SK-MEL-5 (cell line): ENCODE measurements at places on chromosomes 2 and 18. TPM values are rescaled to one million over a fixed set of nuclear protein-coding genes. Genes with fewer than 3 reads are reported as not detected.

Gene ANKRD30BL
- not detected in 2 replicates for total RNA-seq

DNA sequence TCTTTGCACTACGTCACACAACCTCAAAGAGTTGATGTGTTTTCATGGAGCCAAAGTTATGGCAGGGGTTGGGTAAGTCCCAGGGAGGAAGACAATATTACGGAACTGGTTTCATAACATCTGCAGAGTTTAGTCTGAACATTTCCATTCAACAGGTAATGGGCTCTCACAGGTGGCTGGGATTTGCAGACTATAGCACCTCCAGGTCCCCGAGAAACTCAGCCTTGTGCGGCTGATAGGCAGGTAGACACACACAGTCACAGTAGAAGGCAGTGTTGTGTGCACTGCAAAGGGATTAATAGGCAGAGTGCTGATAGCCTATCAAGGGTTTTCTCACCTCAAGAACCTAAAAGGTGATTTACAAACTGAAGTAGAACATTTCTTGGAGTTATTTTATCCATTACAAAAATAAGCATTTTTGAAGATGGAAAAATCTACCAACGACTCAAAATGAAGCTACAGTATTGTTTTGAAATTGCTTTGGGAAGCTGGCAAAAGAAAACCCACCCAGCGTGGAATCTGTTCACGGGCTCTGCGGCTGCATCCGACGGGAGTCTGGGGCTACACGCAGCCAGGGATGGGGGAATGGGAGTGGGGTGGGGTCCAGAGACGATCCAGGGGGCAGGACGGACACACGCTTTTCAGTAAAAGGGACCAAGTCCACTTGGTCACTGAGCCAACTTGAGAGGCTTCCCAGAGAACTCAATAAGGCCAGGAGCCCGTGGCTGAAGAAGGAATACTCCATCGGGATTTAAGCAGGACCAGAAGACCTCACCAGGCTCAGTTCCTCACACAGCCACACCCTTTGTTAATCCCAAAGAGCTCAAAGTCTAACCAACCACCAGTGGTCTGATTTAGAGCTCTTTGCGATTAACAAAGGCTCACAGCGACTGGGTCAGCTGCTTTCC lies 82.9 kb downstream of the CHRNA1 start:
- DNase-seq = peak; percentile 32

DNA sequence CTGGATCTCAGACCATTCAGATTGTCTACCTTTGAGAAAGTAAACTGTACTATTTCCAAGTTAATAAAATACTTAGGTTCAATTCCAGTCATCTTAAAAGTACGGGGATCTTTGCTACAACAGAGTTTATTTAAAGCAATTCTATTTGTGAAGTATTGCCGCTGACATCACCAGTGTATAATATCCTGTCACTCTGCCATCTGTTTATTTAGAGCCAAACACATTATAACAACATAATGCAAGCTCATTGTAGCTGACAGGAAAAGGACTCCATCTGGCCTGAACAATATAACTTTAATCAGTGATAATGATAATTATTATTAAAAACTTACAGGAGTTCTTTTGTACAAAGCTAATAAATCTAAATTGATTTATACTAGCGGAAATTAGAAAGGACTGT lies 786.8 kb downstream of the ERBB4 start:
- no peak for DNase-seq

GRCh38 chr2:54557601-54558187 lies 101.6 kb downstream of the SPTBN1 start:
- no peak for DNase-seq

DNA sequence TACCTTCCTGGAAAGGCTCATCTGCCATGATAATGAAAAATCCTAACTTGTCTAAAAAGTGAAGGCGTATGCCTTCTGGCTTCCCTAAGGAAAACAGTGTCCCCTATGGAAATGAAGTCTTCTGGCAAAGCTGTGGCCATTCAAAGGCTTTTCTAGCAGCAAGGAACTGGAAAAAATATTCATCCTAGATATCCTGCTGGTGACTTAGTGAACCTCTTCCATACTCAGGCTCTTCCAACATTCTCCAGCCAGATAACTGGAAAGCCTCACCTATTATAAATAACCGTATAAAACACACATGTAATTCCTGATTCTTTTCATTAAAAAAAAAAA lies 84.7 kb downstream of the RBMS1 start:
- DNase-seq = no peak

Gene LIMS4
- 0.16 TPM in 1 of 2 replicates, not detected in the other for total RNA-seq

DNA sequence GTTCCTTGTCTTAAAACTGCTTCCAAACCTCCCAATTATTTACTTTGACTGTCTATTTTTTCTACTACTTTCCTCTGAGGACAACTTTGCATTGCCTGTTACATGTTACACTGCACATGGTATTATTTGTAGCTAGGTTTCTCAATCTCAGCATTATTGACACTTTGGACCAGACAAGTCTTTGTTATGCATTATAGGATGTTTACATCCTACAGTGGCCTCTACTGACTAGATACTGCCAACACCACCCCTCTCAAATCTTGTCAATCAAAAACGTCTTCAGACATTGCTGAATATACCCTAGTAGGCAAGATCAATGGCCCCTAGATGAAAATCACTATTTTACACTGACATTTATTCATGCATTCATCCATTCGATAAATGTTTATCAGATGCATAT lies 129.6 kb upstream of the DNAJC10 start:
- no peak for DNase-seq

- DNase-seq = no peak
These were observed 5.5 kb upstream of the TUBB6 start for GRCh38 chr18:12302391-12303147.

- no peak for DNase-seq
These were observed 28.5 kb upstream of the MCFD2 start for GRCh38 chr2:46943881-46944798.
